ENCODE measurements at places on chromosomes 2 and 18. TPM values are rescaled to one million over a fixed set of nuclear protein-coding genes. Genes with fewer than 3 reads are reported as not detected.

SUMO1 gene
- 84.8 TPM for total RNA-seq

EPG5 gene
- total RNA-seq = 49.8 TPM

ACTR2 gene
- 275 TPM for total RNA-seq

XIRP2 gene
- total RNA-seq = 0.15 TPM

LIMS2 gene
- total RNA-seq = 10.8 TPM

OSGEPL1 gene
- 5.7 TPM for total RNA-seq

OSBPL6 gene
- not detected for total RNA-seq

PROM2 gene
- 0.47 TPM for total RNA-seq

ASXL3 gene
- not detected for total RNA-seq

CXCR4 gene
- 2,224 TPM for total RNA-seq

SCYGR4 gene
- total RNA-seq = not detected

MYCN gene
- 2.2 TPM for total RNA-seq

Data from CD4-positive, CD25-positive, alpha-beta regulatory T cell (primary cell).